ENCODE measurements at places on chromosomes 6 and 20.

DNA sequence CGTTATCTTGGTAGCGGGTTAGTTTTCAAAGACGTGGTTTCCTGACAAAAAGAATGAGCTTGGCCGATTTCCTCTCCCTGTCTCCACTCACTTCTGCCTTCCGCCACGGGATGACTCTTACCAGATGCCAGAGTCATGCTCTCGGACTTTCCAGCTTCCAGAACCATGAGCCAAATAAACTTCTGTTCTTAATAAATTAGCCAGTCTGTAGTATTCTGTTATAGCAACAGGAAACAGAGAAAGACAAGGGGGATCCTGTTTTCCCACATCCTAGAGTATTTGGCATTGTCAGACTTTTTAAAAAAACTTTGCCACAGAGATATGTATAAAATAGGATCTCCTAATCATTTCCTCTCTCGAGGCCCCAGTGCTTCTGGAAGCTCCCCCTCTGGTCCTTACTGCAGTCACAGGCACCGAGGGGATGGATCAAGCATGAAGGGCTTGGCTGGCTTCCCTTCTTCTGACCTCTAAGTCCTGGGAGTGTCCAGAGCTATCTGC lies 84.9 kb upstream of the NAA20 start:
- DNase-seq, result no peak

DNA sequence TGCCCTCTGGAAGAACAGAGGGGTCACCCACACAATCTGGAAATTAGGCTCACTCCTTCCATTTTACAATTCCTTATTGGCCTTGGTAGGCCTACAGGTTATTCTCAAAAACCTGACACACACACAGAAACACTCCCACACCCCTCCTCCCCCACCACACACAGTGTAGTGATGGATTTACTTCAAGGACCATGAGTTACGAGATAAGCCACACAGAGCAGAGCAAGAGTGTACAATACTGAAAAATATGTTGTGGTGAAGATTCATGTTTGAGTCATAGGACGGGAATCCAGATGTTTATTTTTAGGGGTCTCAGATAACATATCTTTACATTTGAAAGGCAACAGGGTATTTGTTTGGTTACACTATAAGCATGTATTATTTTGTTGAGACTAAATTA lies 291.9 kb downstream of the PLCB1 start:
- DNase-seq, result no peak

GRCh38 chr6:782141-782540 lies 89.2 kb upstream of the EXOC2 start:
- DNase-seq, result no peak

GRCh38 chr6:102895683-102896082 lies 1502.2 kb downstream of the GRIK2 start:
- DNase-seq, result no peak

DNA sequence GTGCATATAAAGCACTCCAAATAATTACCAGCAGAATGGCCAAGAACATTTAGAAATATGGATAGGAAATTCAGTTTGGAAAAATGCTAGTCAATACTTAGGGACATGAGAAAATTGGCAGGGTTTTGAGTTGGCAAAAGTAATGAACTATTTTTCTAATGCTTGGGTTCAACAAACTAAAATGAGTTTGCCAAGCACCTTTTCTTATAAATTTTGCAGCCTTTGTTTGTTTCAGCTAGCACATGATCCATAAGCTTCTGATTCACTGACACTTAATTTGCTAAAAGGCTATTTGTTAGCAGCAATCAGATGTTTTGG lies 324.8 kb downstream of the QKI start:
- DNase-seq, result no peak

GRCh38 chr20:48772183-48772976 lies 55.4 kb downstream of the PREX1 start:
- DNase-seq, result no peak

DNA sequence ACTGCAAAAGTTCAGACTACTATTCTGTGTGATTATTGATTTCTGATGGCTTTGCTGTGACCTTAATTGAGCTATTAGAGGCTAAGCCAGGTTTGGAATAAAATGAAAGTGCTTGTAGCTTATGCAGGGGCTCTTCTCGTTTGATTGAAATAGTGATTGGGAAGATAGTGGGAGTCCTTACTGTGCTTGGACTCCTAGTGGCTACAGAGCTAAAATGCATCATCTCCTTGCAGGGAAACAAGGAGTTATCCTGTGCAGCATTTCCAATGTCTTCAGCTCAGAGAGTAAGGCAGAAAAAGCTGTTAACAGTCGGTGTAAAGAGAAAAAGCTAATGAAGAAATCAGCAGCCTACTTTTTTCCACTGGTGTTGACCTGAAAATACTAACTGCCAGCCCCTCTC lies 173.5 kb downstream of the SLC35F1 start:
- DNase-seq, result no peak

DNA sequence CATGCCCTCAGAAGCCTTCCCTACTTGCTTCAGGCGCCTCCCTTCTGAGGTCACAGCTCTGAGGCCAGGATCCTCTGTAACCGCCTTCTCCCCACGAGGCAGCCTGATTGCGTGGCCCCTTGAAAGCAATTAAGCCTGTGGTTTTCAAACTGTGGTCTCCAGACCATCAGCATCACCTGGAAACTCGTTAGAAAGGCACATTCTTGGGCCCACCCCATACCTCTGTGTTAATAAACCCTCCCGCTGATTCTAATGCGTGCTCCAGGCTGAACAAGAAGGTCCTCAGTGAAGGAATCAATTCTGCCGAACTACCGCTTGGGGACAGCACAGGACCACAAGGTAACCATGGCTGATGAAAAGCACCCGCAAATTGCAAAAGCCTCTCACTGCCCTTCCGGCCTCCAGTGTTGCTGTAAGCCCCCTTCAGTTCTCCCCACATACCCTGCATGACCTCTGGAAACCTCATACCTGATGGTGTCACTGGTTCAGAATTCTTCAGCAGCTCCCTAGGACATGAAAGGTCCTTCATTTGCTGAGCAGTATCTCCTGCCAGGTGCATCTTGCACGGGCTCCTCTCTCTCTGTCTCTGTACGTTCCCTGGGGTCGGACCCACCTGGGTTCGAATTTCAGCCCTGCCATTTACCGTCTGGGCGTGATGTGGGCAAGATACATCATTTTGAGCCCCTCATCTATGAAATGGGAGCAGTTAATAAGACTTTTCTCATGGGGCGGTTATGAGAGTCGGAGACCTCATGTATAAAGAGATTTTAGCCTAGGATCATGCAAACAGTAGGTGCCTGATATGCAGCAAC lies 93.3 kb upstream of the RNF24 start:
- DNase-seq, result peak; percentile 70

DNA sequence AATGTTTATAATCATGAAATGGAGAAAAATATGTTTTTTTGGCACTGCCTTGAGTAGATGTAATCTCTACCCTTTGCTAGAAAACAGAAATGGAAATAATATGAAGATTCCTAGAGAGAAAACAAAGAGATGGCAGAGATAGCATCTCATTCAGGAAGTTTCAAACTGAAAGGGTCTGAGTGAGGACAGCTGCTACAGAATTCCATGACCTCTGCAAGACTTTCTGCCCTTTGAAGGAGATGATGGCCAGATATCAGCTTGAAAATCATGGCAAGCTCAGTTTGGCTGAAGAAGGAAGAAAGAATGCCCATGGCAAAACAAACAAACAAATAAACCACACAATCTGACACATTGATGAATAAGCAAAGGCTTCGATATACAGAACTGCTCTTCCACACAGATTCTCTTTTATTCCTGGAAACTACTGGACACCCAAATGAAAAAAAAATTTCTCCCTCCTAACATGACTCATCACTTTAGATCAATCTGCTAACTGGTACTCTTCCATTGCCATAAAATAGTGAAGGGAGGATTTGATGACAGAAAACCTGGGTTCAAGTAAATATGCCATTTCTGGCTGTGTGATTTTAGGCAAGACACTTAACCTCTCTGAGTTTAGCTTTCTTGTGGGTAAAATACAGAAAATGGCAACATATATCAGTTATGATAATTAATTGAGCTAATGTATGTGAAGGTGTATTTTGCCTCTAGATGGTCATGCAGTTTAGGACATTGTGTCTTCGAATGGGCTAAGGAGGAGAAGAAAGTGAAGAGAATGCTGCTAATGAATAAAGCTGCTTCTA lies 105.9 kb upstream of the SPACA1 start:
- DNase-seq, result no peak

DNA sequence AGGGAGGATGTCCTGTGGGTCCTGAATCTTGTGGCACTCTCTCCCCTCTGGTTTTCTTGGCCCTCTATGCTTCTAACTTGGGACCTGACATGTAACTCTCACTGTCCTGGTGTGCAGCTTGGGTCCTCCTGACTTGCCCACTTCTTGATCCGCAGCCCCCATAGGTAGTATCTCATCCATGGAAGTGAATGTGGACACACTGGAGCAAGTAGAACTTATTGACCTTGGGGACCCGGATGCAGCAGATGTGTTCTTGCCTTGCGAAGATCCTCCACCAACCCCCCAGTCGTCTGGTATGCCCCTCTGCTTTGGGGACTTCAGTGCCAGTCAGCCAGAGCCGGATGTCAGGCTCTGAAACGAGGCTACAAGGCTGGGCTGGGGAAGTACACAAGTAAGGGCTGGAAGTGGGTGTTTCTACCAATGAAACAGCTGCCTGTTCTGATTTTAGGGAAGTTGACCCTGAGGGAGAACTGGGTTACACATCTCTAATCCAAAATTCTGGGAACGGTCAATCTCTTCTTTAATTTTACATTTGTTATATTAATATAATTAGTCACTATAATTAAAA lies 641 bp downstream of the DBNDD2 start:
- no peak for DNase-seq

- no peak for DNase-seq
Measured at GRCh38 chr6:119158057-119158848, 79.8 kb upstream of the FAM184A start.

GRCh38 chr6:89985751-89986493 lies 91.7 kb downstream of the GJA10 start:
- no peak for DNase-seq

DNA sequence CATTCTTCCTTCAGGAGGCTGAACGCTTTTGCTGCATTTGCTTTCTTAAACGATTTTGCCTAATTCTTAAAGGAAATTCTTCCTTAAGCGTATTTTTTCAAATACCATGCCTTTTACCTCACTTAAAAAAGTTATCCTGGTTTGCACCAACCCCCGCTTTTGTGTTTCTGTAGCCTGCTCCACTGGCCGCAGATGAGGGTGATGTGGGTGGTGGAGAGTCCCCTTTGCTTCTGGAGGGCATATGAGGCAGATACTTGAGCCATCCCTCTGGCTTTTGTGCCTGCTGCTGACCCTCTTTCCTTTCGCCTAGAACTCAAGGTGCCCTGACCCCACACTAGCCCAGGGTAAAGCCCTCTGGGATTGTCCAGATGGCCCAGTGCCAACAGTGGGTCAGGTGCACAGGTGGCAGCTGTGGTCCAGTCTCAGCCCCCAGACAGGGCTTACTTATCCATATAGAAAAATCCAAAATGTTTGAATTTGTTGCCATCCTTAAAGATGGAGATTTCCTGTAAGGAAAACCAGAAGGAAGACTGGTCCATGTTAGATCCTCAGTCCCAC lies 43.9 kb downstream of the SPATA2 start:
- DNase-seq, result no peak

DNA sequence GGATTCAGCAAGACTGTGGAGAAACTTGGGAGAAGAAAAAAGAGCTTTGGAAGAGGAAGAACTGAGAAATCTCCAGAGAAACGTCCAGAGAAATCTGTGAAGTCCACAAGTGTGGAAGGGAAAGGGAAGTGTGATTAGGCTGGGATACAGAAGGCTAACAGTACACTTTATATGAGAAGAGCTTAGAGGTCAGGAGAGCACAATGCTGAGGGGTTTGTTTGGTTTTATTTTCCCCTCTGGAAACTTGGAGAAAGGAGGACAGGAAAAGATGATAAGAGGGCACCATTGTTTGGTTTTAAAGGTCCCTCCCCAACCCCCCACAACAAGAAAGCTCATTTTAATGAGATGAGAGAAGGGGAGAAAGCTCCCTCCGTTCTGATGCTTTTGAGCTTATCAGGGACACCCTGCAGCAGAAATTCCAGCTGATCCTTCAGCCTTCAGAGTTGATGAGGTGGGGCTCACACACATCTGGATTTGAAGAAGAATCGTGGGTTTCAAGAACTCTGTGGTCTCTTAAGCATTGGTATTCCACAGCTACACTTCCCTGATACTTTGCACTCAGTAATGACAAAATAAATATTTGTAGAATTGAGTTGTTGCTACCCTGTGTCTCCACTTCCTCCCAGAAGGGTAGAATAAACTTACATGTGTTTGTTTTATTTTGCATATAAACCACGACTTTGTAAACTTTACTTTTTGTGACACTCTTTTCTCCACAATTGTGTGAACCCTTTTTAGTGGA lies 1.9 kb downstream of the NT5E start:
- DNase-seq, result no peak

GRCh38 chr6:11542863-11543262 lies 5.3 kb downstream of the TMEM170B start:
- DNase-seq, result no peak

DNA sequence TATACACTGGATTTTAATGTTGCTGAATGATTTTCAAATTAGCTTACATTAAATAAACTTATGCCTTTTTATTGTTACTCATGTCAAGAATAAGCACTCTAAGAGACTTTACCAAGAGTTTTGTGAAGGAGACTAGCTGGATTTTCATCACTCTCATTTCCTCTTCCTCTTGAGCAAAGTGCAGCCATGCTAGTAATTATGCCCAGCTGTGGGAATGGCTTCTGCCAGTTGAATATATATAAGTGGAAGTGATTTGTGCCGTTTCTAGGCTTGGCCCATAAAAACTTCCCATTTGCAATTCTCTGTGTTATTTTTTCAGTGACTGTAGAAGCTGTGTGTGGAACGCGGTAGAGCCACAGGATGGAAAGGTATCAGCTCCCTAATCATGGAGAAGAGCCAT lies 255.8 kb downstream of the HDGFL1 start:
- no peak for DNase-seq

DNA sequence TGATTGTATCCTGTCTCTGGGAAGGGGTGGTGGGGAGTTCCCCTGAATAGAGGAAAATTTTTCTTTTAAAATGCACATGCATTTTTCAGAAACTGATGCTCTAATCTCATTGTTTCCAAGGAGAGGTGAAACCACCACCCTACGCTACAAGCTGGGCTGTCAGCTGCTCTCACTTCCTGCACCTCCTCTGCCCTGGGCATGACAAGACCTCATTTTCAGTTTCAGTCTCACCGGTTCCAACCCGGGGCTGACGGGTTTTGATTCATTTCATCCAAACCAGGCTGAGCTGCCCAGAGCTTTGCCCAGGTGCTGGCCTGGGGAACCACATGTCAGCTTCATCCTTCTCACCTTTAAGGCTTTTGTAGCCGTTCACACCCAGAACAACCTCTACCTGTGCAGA lies 99.7 kb downstream of the EYA2 start:
- peak; percentile 58 for DNase-seq

DNA sequence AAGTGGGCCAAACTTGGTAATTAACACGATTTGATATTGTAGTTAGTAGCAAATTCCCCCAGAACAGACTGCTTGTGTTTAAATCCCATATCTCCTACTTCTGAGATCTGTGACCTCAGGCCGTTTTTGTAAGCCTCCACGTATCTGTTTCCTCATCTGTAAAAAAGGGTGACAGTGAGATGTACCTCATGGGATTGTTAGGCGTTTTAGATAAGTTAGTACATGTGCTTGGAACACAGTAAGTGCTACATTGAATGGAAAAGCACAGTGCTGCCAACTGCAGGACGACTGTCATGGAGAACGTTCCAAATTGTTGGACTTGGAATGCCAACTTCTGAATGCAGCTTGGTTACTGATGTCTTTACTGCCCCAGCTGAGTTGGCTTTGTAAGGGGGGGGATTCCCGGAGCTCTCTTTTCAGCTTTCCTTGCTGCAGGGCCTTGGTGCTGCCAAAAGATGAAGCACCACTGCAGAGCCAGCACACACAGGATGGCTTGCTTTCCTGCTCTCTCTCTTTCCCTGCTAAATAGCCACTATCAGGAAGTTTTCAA lies 108.6 kb downstream of the OPN5 start:
- DNase-seq, result no peak

- no peak for DNase-seq
Measured at GRCh38 chr6:40672087-40672486, 84.9 kb upstream of the LRFN2 start.
